ENCODE measurements at places on chromosomes 5 and 9.

DNA sequence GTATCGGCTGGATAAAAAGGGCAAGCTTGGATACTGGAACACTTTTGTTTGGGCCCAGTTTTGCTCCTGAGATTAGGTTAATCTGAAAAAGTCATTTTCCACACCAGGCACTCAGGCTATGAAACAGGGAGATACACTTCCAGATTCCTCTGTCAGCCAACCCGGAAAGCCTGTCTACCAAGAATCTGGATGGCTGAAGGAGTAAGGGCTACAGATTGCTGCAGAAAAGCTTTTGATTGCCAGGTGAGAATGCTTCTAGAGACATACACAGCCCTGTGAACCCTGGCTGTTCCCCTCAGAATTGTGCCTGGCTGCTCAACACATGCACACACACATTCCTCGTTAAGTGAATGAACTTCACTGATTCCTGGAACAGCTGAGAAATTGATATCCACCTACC, 114.4 kb downstream of the PSD2 start:
- DNase-seq: no peak

DNA sequence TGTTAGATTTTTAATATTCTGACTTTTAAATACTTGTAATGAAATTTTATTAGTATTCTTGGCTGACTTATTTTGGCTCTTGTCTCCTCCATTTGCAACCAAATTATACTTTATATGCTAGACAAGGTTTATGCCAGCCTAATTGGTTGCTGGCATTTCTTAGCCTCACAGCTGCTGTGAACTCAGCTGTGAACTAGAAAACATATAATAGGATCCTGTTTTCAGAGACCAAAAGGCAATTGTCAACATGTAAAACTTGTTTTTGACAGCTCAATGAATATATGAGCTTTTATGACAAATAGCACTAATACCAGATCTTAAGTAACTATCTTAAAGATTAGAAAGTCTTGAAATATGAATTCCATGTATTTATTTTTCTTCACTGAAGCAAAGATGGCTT, 25.9 kb downstream of the KIF2A start:
- DNase-seq: no peak

DNA sequence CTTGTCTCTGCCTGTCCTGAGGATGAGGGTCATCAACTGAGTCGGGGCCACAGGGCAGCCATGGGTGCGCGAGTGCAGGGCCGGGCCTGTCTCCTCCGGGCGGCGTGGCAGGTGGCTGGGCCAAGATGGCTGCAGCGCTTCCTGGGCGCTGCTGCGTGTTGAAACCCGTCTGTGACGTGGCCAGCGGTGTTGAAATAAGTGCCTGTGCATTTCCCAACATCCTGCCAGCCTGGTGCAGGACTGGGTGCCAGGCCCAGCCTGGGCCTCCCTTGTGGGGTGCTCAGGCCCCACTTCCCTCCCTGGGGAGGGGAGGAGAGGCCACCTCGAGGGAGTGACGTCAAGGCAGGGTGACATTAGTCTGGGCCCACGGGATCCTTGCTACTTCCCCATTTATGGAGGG, 45.5 kb downstream of the RXRA start:
- no peak for DNase-seq

GRCh38 chr9:89408628-89409101, 89.2 kb downstream of the SEMA4D start:
- no peak for DNase-seq

GRCh38 chr5:76305269-76305668, 97.8 kb upstream of the IQGAP2 start:
- no peak for DNase-seq

- peak; percentile 86 for DNase-seq
Observed at GRCh38 chr5:81787474-81788242, 36.8 kb upstream of the SSBP2 start.

GRCh38 chr9:70195456-70195855, 63.3 kb upstream of the SMC5 start:
- DNase-seq: no peak

- no peak for DNase-seq
Observed at GRCh38 chr9:136761545-136761981, 2.8 kb downstream of the LCN15 start.

GRCh38 chr9:34383904-34384303, 7.2 kb upstream of the MYORG start:
- DNase-seq: no peak

GRCh38 chr5:112372543-112372942, 46.5 kb downstream of the EPB41L4A start:
- no peak for DNase-seq
